ENCODE measurements at places on chromosomes 1 and 21.

GRCh38 chr21:45393833-45394638 lies 10.9 kb upstream of the COL18A1 start:
- no peak for DNase-seq

DNA sequence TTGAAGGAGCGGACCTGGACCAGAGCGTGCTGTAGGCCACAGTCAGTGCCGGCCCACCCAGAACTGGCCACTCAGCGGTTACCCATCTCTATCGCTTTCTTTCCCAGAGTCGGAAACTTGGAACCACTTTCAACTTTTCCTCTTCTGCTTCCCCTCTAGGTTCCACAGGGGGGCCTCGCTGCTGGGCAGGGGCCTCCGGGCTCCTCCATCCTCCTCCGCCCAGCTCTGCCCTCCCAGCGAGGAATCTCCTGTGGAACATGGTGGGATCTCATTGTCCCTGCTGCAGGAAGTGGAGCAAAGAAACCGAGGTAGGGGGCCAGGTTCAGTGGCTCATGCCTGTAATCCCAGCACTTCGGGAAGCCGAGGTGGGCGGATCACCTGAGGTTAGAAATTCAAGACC lies 139.2 kb downstream of the ETS2 start:
- DNase-seq, result no peak

- DNase-seq, result no peak
Observed at GRCh38 chr1:183287191-183287675, 101.2 kb downstream of the LAMC2 start.

- DNase-seq, result no peak
Observed at GRCh38 chr1:52237430-52237829, 95.5 kb downstream of the ZFYVE9 start.

- no peak for DNase-seq
Observed at GRCh38 chr1:32709476-32709875, 6.9 kb upstream of the SYNC start.

DNA sequence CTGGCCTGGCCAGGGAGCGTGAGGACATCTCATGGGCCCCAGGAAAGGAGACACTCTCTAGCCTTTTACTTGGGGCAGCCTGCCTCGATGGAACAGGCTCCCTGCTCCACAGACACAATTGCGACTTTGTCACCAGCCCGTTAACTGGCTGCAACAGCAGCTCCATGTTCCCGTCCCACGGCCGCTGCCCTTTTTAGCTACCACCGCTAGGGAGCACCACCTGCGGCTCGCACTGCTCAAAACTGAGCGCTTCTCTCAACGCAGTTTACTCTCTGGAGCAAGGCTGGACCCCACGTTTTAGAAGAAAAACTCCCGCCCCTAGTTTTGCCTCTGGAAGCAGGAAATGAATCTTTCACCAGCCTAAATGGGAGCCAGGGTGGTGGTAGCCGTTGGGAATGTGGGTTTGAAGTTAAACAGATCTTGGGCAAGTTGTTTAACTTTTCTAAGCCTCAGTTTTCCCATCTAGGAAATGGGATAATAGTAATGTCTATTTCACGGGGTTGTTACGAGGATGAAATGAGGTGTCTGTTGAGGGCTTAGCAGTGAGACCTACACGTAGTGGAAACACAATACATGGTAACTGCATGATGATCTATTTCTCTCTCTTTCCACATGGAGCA lies 3.5 kb upstream of the LRRC38 start:
- DNase-seq, result no peak

Measured in T-helper 9 cell (primary cell).